Nephron progenitor cell (in vitro differentiated cells): ENCODE measurements at places on chromosomes 13 and 19.

DNA sequence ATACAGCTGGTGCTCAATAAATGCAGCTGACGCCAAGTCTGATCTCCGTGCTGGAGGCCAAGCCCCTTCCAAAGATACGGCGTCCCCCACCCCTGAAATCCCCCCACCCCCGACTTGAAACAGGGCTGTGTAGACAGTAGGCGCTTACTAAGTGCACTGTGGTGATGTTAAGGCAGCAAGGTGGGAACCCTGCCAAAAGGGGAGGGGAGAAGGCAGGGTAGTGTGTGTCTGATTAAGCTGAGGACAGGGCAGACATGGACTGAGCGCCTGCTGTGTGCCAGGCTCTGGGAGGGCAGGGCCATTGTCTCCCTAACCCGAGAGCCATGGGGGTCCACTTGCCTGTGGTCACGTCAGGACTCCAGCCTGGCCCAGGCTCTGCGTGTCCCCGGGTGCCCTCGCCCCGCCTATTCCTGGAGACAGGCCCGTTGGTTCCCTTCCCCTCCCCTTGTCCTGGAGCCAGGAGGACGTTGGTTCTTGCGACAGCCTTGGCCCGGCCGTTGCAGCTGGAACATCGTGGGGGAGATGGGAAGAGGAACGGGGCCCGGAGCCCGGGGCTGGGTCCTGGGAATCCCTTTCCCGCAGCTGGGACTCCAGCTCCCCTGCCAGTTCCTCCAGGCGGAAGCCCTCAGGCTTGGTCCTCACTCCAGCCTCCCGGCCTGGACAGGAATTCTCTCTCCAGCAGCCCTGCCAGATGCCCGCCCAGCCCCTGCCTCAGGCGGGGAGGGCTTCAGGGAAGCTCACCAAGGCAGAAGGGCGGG lies 1.7 kb upstream of the ELANE start:
- no peak for DNase-seq

DNA sequence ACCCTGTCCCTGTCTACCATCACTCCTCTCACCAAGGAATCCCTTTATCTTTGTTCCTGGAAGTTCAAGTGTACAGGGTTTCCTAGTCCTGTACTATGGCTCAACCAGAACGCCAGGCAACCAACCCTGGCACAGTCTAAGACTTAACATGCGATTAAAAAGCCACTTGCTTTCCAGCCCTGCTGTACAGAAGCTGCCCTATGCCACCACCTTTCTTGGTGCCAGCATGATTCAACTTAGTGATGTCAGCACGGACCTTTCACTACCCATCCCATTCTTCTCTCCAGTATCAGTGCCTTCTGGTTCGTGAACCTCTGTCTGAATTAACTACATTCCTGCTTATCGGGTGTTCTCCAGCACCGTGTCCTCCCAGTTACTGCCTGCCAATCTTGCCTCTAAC lies 151.1 kb downstream of the KLF12 start:
- no peak for DNase-seq

DNA sequence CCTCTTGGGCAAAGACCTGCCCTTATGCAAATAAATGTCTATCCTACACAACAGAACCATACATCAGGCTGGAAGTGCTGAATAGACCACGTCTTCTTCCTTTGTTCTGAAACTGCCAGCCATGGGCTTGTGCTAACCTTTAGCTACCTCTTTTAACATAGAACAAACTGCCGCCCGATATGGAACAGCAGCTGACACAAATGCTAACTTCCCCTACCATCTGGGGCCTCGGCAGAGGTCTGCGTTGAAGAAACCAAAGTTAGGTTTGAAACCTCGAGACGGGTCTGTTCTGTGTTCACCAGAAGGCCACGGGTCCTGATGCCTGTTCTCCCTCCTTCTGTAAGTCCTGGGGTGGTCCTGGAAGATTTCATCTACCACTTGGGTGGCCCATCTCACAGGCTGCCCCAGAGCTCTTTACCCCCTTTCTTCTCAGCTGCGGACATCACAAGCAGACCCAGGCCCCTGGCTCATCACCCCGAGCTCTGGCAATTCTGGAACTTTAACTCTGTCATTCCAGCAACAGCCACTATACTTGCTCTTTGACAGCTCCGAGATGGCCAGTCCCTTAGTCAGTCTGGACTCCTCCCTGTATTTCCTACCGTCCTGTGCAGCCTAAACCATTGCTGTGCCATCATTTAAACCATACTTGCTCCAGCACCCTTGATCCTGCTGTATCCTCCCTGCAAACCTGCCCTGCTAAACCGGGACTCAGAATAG lies 146.7 kb downstream of the USP12 start:
- DNase-seq = no peak

- no peak for DNase-seq
Measured at GRCh38 chr19:16180611-16181010, 4.6 kb upstream of the FAM32A start.

DNA sequence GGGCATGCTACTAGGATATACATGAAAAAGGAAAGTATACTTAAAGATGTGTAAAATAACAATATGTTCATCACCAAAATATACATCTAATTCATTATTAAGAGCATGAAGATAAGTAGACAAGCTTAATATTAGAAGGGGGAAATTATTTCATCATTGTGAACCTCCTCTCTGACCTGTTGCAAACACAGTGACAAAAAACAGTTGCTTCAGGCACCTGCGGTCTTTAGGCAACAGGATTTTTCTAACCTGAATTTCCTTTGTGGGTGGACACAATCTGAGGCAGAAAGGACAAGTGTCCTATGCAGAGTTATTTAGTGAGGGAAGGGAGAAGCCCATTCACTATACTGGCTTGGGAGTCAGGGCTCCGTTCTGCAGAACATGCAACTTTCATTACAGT lies 6.3 kb downstream of the FREM2 start:
- DNase-seq = no peak

DNA sequence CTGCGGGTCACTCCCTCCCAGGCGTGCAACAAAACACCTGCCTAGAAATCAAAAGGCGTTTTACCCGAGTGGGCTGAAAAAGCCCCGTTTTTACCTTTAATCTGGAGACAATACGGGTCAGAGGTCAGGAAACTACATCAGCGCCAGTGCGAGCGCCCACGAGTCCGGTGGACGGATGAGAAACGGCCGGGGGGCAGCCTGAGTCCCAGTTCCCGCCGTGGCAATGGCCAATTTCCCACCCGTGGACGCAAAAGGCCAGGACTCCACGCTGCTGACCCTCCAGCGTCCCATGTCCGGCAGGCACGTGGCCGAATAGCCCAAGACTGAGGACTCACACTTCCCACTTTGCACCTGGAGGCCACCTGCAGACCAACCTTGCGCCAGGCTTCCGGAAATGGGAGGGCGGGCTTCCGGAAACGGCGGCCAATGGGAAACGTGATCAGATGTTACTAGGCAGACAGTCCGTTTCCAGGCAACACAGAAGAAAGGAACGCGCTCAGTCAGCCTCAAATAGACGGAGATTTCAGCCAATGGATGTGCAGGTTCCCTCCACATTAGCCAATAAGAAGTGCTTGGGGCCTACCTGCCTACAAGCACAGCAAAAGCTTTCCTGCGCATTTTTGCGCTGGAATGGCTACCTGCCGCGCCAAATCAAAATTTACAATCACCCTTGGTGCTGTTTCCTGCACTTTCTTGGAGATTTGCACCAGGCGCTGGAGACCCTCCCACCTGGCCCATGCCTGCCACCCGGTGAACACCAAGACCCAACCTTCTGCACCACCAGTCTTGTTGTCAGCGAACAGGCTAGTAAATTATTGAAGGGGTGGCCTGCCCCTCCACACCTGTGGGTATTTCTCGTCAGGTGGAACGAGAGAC lies 47.4 kb downstream of the ZFP14 start:
- peak; percentile 85 for DNase-seq

DNA sequence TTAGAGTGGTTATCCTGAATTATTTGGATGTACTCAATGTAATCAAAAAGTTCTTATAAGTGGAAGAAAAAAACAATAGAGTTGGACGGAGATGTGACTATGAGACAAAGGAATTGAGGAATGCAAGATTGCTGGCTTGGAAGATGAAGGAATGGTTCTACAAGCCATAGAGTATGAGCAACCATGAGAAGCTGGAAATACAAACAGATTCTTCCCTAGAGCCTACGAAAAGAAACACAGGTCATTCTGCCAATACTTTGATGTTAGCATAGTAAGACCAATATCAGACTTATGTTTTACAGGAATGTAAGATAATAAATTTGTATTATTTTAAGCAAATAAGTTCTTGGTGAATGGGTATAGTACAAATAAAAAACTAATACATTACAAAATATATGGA lies 249.2 kb downstream of the DIAPH3 start:
- DNase-seq = no peak

GRCh38 chr13:50236898-50237318 lies 221.7 kb downstream of the KCNRG start:
- DNase-seq = no peak

DNA sequence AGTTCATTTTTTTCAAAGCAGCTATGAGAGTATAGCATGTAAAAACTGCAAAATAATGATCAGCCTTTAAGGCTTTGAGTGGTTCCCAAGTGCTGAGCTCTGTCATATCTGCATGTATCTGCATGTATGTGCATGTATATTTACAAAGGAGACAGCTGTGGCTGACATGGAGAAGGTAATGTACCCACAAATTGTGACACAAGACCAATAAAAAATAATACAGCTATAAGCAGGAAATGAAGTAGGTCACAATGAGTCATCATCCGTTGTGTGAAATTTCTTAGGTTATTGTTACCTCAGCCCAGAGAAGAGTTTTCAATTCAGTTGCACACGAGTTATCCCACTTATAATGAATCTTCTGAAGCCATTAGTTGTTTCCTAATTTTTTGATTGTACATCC lies 60.9 kb upstream of the MED4 start:
- no peak for DNase-seq

DNA sequence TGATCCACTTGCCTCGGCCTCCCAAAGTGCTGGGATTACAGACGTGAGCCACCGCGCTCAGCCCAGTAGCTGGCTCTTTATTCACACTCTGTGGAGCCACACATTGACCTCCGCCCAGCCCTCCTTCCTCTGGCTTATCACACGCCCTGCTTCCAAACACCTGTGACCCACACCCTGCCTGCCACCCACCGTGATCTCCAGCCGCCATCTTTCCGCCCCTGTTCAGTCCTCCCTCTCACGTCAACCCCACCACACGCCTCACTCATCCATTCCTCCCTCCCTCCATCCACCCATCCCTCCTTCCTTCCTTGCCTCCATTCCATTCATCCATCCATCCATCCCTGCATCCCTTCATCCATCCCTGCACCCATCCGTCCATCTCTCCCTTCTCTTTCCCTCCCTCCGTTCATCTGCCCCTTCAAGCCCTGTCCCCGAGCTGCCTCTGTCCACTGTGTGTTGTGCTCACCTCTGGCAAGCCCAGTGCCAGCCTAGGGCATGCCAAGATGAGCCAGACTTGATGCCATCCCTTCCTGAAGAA lies 17.6 kb downstream of the ZNF296 start:
- no peak for DNase-seq

- DNase-seq = no peak
Measured at GRCh38 chr13:23320926-23321534, 112.5 kb downstream of the SACS start.

DNA sequence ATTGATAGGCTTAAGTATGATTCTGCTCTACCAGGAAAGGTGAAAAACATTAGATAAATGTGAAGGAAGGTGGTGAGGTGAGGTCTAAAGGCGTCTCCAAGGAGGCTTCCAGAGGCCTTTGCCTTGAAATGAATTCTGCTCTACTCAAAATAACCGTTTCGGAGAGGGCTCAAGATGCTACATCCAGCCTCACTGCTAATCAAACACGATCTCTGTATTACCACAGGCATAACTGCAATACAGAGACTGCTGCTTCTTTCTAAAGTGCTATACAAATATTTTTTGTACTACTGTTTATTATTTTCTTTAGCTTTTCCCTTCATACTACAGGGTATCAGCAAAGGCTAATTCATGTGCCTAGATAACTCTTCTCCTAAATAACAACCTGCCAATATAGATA lies 16.8 kb downstream of the MBNL2 start:
- no peak for DNase-seq

DNA sequence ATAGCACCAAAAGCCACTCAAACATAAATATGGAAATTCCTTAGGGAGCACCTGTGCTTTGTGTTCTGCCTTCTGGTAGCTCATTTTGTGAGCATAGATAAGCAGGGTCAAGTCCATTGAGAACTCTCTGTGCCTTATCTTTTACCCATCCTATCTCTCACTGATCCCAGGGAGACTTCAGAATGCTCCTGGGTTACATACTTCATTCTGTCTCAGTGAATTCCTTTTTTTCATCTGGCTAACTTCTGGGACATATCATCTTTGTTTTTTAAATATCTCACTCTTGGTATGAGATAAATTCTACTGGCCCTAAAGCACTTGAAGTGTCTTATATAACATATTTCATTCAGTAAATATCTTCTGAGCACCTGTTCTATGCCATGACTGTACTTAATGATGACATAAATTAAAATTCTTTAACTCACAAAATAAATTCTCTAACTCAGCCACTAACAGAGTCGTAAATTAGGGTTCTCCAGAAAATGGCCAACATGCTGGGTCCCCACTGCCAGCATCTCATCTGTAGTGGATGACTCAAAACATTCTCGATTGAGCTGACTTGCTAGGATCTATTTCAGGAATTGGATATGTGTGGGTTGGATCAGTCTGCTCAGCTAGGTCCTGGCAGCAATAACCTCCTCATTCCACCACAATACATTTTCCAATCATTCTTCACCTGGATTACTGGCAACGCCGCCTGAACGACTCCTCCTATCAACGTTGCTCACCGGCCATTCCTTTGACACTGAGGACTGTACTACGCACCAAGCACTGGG lies 170.2 kb downstream of the FOXO1 start:
- DNase-seq = no peak

DNA sequence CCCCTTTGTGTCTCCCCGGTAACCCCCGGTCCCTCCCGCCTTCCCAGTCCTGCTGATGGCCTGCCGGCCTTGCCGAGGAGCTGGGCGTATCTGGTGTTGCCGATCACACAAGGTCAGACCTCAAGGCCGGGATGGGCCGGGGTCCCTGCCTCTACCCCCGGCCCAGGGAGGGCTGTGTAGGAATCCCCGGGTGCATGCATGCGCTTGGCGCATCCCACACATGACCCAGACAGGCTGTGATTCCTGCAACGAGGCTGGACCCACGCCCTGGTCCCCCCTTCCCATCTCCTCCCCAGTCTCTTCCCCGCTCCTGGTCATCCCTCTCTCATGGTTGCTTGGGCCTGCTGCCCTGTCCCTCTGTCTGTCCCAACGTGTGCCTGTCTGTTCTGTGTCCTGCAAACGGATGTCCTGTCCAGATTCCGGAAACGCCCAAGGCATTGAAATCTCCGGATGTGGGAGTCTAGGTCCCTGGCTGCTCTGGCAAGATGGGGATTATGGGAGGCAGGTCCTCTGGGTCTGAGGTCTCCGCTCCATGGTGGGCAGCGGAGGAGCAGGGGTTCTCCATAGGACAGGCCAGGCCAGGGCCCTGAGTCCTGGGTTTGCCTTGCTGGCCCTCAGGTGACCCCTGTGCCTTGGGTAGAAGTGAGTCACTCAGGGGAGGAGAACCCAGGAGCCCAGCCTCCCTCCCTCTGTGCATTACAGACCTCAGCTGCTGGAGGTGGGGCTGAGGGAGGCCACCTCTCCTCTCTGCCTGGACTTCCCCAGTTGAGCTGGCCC lies 1.6 kb downstream of the PKN1 start:
- peak; percentile 25 for DNase-seq

DNA sequence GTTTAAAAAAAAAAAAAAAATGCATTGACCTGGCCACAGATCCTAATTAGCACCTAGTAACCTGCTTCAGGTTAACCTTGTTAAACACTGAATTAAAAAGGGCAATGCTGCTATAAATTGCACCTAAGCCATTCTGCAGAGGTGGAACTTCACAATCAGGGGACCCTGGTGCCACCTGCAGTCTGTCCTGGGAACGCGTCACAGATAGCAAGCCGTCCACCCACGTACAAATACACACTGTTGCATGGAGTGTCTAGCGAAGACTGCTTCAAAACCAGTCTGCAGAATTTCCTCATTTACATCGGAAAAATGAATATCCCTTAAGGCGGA lies 169.3 kb downstream of the COL4A1 start:
- peak; percentile 39 for DNase-seq
